RKO (cell line): ENCODE measurements at places on chromosomes 13 and 19.

- no peak for DNase-seq
These were observed 11.1 kb upstream of the ZNF235 start for GRCh38 chr19:44315883-44316282.

DNA sequence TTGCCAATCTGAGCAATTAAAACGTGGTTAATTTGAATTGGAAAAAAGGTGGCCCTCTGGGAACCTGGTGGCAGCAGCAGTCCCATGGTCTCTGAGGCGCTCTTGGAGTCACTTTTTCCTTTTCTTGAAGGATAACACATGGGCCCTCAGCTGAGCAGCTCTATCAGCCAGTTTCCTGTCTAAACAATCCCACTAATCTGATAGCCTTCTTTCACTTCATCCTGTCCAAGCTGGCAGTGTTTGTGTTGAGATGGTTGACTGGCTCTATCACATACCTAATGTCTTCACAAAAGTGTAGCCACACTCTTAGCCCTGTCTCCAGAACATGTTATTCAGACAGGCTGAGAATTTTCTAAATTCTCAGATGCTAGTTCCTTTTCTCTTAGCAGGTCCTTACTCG is 10.7 kb downstream of the MZT1 start:
- no peak for DNase-seq

GRCh38 chr19:53782698-53783097 is 41.4 kb downstream of the NLRP12 start:
- DNase-seq: no peak

- DNase-seq: peak; percentile 46
These were observed 10.2 kb upstream of the CCDC97 start for GRCh38 chr19:41299755-41300089.

DNA sequence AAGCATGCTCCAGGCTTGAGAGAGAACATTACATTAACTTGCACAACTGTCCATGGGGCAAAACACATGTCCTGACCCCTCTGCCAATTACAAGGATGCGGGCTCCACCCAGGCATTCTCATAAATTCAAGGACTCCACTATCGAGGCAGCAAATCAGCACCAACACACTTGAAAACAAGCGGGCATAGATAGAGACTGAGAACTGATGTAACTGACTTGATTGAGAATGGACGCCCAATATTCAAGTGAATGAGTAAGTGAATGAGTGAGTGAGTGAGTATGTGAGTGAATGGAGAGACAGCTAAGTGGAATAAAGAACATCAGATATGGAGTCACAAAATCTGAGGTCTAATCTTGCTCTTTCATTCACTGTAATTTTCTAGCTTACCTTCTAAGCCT is 75.0 kb upstream of the VSTM2B start:
- DNase-seq: no peak

- no peak for DNase-seq
These were observed 64.1 kb upstream of the OXGR1 start for GRCh38 chr13:97058391-97058790.

- no peak for DNase-seq
These were observed 45.4 kb downstream of the TPT1 start for GRCh38 chr13:45295536-45295935.

DNA sequence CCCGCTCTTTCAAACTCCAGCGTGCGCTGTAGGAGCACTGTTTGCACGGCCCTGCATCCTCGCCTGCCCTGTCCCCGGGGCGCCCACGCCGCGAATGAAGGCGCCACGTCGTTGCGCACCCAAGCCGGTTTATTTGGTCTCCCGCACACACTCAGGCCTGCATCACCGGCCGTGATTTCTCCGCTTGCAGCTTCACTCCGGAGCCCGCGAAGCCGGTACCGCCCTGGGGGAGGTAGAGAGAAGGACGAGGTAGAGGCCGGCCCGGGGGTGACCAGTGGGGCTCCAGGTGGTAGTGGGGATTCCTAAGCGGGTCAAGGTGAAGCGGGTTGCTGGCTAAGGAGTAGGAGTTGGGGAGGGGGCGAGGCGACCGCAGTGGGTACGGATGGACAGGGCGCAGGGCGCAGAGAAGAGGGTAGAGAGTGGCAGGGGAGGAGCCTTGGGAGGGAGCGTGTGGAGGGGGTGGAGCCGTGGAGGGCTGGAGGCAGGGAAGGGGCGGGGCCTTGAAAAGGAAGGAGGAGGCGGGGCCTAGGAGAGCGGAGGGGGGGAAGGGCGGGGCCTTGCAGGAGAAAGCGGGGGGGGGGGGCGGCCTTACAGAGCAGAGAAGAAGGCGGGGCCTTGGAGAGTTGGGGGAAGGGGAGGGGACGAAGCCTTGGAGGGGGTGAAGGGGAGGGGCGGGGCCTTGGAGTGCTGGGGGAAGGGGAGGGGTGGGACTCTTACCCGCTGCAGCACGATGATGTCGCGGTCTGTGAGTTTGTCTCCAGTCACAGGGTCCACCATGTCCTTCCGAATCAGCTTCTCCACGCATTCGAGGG is 24.6 kb downstream of the NOSIP start:
- DNase-seq: no peak

DNA sequence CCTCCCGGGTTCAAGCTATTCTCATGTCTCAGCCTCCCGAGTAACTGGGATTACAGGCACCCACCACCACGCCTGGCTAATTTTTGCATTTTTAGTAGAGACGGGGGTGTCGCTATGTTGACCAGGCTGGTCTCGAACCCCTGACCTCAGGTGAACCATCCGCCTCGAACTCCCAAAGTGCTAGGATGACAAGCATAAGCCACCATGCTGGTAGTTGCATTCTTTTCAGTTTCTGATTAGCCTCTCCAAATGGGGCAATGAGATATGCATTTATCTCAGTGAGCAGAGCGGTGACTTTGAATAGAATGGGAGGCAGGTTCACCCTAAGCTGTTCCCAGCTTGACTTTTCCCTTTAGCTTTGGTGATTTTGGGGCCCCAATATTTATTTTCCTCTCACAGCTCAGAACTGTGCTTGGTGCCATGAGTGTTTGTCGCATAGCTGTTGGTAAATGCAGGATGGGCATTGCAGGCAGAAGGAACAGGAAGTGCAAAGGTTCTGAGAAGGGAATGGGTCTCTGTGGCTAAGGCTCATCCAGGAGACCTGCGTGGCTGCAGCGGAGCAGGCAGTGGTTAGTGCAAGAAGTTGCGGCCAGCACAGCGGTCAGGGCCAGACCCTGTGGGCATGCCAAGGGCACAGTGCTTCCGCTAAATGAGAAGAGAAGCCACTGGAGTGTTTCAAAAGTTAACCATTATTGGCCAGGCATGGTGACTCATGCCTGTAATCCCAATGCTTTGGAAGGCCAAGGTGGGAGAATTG is 20.7 kb downstream of the LYPD3 start:
- DNase-seq: no peak
